Colonic mucosa (tissue), 4 donors: ENCODE measurements at places on chromosomes 5 and 9. TPM values are rescaled to one million over a fixed set of nuclear protein-coding genes. Genes with fewer than 3 reads are reported as not detected.

Gene CA9
- total RNA-seq = 5.9 TPM

Gene FBXW2
- 52.1 TPM for total RNA-seq

Gene SLC6A18
- total RNA-seq = not detected

- H3K4me1 ChIP-seq = no peaks in the 10 kb centered on the region
- H3K36me3 ChIP-seq = no peaks in the 10 kb centered on the region
- DNase-seq = peak; percentile 36
- no peak overlapping the region for H3K27ac ChIP-seq
- no peaks in the 10 kb centered on the region for H3K27me3 ChIP-seq
Observed at GRCh38 chr9:81661339-81661738, 28.0 kb downstream of the TLE1 start.

DNA sequence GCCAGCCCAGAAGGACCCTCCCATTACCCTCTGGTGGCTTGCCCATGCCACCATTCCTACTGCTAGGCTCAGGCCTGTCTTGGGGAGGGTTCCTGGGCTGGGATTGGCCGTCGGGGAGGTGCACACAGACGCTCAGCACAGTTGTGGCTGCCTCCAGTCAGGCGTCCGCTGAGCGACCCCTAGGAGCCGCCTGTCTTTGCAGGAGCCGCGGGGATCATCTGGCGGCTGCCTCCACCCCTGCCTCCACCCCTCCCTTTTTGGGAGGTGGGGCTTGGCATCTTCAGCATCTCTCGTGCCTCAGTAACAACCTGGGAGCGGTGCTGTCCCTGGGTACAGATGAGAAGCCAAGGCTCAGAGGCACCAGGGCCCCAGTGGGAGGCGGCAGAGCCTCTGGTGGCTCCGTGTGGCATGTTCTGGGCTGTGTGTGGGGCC is 39.6 kb downstream of the RXRA start:
- H3K27ac ChIP-seq = peak overlapping the region; percentile 63
- DNase-seq = no peak
- no peak overlapping the region for H3K4me3 ChIP-seq
- no peaks in the 10 kb centered on the region for H3K27me3 ChIP-seq

DNA sequence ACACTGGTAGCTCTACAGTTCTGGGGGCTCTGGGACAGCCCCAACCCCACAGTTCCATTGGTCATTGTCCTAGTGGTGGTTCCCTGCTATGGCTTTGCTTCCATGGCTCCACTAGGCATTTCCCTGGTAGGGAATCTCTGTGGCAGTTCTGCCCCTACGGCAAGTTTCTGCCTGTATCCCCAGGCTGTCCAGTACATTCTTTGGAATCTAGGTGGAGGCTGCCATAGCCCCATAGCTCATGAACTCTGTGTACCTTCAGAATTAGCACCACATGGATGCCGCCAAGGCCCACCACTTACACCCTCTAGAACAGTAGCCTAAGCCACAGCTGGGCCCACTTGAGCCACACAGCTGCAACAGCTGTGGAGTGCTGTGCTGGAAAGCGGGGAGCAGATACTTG is 3.3 kb upstream of the GOLM1 start:
- no peak overlapping the region for H3K4me3 ChIP-seq
- no peaks in the 10 kb centered on the region for H3K36me3 ChIP-seq
- DNase-seq = no peak
- no peak overlapping the region for H3K27ac ChIP-seq
- no peaks in the 10 kb centered on the region for H3K27me3 ChIP-seq

DNA sequence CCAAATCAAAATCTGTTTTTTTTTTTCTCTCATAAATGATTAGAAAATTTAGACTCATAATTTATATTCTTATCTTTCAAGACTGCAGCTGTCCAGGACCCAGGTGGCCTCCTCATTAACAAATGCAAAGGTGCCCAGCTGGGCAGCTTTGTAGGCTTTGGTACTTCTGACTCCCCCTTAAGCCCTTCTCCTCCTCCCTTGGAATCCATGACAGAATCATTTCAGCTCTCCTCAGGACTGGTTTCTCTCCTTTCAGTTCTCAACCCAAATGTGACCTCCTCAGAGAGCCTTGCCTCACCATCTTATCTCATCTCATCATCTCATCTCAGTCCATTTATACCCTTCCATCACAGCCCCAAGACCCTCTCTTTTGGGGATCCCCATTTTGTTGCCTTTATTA is 221.7 kb downstream of the KIAA0825 start:
- no peaks in the 10 kb centered on the region for H3K4me1 ChIP-seq
- no peak for DNase-seq
- H3K36me3 ChIP-seq = no peaks in the 10 kb centered on the region
- no peak overlapping the region for H3K4me3 ChIP-seq
- no peak overlapping the region for H3K27ac ChIP-seq

GRCh38 chr9:37301042-37301853 is 121.2 kb upstream of the GRHPR start:
- DNase-seq = no peak
- no peaks in the 10 kb centered on the region for H3K36me3 ChIP-seq
- H3K27me3 ChIP-seq = no peaks in the 10 kb centered on the region

GRCh38 chr5:78908173-78909061 is 76.7 kb downstream of the ARSB start:
- no peaks in the 10 kb centered on the region for H3K36me3 ChIP-seq
- peak overlapping the region; percentile 52 for H3K27ac ChIP-seq
- no peak overlapping the region for H3K4me3 ChIP-seq
- H3K4me1 ChIP-seq = no peaks in the 10 kb centered on the region
- peak; percentile 64 for DNase-seq

DNA sequence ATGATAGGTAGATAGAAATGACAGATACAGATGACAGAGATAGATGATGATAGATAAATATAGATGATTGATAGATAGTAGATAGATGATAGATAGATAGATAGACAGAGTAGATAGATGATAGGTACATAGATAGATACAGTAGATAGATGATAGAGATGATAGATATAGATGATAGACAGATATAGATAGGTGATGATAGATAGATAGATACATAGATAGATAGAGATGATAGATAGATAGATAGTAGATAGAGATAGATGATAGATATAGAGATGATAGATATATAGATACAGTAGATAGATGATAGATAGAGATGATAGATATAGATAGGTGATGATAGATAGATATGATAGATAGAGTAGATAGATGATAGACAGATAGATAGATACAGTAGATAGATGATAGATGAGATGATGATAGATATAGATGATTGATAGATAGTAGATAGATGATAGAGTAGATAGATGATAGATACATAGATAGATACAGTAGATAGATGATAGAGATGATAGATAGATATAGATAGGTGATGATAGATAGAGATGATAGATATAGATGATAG is 95.7 kb upstream of the SMIM23 start:
- H3K36me3 ChIP-seq = no peaks in the 10 kb centered on the region
- H3K4me1 ChIP-seq = no peaks in the 10 kb centered on the region
- DNase-seq = no peak
- H3K27me3 ChIP-seq = no peaks in the 10 kb centered on the region
- no peak overlapping the region for H3K27ac ChIP-seq
- no peak overlapping the region for H3K4me3 ChIP-seq
